ENCODE measurements at places on chromosomes 6 and 20.

- no peak for DNase-seq
Observed at GRCh38 chr6:116411284-116411623, 40.5 kb downstream of the DSE start.

- DNase-seq, result no peak
Observed at GRCh38 chr6:11378639-11379038, 146.2 kb upstream of the NEDD9 start.

- no peak for DNase-seq
Observed at GRCh38 chr6:109303164-109303563, 79.1 kb downstream of the CD164 start.

DNA sequence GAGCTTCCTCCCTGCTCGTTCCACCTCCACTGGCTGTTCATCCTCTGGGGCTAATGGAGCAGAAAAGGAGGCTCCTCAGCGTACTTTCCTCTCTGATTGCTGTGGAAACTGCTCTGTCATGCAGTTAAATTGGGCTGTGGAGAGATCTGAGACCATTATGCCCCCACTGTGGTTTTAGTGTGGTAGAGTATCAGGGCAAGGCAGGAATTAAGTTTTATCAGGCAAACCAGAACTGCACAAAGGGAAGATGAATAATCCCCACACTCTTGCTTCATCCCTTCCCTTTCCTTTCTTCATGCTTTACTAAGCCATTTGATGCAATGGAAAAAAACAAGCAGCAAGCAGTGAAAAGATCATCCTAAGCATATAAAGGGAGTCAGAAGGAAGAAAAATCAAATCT lies 11.9 kb upstream of the ME1 start:
- no peak for DNase-seq

GRCh38 chr20:17557675-17558006 lies 12.2 kb upstream of the DSTN start:
- no peak for DNase-seq

DNA sequence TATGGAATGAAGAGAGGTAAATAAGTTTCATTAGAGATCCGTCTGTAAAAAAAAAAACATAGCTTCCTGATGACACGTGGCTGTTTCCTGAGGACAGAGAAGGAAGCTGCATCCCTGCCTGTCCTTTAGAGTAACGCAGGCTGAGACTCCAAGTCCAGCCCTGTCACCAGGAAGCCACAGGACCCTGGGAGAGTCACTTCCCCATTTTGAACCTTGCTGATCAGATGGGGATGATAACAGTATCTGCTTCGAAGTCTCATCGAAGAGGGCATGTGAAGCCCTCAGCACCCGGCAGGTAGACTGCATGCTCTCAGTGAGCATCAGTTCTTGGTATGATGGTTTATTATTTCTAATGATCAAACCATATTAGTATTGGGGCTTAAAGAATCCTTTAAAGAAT lies 139.1 kb upstream of the KCNG1 start:
- no peak for DNase-seq

DNA sequence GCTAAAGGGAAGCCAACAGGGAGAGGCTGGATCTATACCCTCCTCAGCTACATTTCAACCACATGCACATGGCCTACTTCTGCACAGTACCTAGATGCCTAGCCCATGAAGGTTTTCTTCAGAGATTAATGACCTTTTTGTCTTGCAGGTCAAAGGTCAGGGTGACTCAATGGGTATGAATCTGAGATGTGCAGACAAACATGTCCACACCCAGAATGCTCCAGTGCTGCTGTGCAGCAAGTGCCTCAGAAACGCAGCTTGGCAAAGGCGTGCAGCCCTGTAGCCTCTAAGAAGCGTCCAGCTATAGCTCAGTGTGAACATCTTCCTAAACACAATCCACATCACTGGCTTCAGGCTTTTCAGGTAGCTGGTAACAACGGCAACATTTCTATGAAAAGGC lies 24.4 kb downstream of the MAP1LC3A start:
- DNase-seq, result no peak

DNA sequence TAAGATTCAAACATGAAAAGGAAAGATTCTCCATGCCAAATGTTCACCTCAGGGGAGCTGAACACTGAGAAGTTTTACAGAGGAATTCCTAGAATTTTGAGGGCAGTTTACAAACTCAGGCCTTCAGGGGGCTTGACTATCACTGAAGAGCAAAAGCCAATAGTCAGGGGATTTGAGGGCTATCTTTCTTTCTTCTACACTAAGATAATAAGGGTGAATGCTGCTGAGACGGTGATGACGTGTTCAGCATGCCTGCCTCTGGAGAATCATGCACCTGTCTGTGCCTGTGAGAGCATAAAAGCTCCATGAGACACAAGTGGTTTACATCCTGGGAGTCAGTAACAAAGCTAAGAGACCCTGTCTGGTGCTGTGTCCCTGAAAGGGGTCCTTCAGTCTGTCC lies 1085.6 kb downstream of the KIF16B start:
- DNase-seq, result no peak
